Adipocyte (in vitro differentiated cells): ENCODE measurements at places on chromosomes 11 and 22.
A peak's percentile ranks its signal among the peaks of the same experiment; 100 is the strongest.

- no peak for DNase-seq
Measured at GRCh38 chr11:62575837-62576236, 2.1 kb upstream of the EEF1G start.

GRCh38 chr11:74020539-74020938 is 11.7 kb upstream of the UCP3 start:
- no peak for DNase-seq

DNA sequence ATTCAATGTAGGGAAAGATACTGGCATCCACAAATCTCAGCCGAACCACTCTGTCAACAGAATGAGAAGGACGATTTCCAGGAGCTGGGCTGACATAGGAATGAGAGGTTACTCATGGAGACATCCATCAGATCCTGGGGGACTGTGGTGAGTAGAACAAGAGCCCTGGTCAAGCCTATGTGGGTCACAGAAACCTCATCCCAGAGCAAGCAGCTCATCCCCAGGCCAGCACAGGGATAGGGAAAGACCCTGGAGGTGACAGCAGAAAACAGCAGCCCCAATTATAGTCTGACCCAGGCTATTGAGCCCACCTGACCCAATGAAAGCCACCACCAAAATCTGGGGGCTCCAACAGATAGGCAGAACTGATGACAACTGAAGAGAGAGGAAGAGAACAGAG is 128.0 kb upstream of the SERPIND1 start:
- DNase-seq = no peak

GRCh38 chr22:46074771-46075551 is 75.4 kb upstream of the PPARA start:
- DNase-seq = no peak

GRCh38 chr11:23732026-23732425 is 764.8 kb upstream of the LUZP2 start:
- DNase-seq = peak; percentile 39

- peak; percentile 46 for DNase-seq
Measured at GRCh38 chr11:9574622-9575259, 1.3 kb downstream of the WEE1 start.

GRCh38 chr11:94786264-94787126 is 18.3 kb downstream of the AMOTL1 start:
- peak; percentile 52 for DNase-seq

DNA sequence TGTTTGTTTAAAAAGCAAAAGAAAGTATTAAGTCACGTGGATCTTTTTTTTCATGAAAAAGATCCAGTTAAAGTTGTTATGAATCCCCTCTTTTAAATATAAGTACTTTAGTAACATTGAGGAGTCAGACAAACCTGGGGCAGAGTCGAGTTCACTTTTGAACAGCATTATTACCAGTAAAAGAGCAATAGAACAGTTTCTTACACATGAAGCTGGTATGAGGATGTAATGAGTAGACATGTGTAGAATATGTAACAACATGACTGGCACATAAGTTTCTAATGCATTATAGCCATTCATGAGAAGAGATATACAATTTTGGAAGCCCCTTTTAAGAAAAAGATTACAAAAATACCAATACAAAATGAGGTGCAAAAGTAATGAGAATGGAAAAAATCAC is 7.6 kb upstream of the MUC15 start:
- DNase-seq = no peak

DNA sequence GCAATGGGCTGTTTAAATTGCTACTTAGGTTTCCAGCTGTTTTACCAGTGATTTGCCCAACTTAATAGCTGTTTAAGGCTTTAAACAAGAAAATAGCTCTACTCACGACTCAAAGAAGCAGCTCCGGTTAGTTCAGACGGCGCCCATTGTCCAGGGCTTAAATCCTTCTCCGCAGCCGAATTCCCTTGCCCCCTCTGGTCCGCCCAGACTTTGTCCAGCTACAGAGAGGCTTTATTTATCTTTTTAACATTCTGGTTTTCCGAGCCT is 20.9 kb upstream of the SCUBE1 start:
- DNase-seq = no peak

DNA sequence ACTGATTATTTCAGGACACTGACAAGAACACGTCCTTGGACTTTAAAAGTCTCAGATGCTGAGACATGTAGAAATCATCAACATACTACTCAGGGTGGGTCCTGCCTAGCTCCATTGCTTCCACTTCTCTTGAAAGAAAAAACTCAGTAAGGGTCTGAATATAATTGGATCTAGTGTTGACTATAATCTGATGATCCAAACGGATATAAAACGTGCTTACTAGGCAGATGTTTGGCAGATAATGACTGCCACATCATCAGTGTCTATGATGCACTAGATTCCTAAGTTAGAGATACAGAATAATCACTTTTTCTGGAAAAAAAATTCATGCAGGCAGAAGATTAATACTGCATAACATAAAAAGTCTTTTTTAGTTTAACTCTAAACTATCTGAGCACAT is 21.6 kb downstream of the GUCY1A2 start:
- DNase-seq = no peak

DNA sequence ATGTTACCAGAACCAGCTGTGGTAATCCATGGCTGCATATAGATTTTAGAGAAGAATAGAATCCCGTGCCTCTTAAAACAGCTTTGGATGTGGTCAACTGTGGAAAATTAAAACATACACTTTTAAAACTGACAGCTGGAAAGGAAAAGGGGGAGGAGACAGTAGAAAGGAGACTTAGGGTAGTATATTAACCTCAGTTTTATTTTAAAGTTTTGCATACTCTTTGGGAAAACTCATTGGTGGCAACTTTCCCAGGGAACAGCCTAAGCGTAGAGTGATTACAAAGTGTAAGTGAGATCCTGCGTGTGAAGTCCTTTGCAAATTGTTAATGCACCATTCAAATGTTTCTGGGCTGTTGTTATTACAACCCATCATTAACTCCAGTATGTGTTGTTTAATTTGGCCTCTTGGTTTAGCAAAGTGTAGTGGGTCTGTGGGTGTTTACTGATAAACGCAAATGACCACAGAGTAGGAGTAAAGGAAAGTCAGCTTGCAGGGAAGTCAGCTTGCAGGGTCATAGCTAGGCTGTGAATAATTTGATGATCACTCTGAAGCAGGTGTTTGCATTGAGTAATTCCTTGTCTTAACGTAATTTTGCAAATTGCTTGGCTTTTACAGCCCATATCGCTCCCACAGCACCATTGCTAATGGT is 88.0 kb upstream of the DBX1 start:
- DNase-seq = no peak

- no peak for DNase-seq
Measured at GRCh38 chr11:88315981-88316441, 21.5 kb downstream of the CTSC start.

DNA sequence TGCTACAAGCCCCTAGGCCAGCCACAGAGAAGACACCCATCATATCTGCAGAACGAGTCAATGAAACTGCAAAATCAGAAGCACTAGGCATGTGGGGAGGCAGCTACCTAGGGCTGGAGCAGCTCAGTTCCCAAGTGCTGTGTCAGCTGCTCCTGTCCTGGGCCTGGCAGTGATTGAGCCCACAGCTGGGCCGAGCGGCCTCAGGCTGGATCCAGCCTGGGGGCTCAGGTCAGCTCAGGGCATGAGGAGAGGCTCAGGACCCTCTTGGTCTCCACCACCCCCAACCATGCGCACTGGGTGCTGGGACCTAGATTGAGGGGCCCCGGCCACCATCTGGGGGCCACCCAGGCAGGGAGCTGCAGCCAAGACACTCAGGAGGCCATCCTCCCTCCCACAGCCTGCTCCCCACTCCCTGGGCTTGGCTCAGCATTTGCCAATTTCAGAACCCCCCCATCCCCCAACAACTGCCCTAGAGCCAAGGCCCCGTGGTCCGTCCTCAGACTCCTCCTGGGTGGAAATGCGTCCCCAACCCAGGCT is 2.4 kb upstream of the TNNT3 start:
- DNase-seq = no peak

- no peak for DNase-seq
Measured at GRCh38 chr11:10282117-10282516, 11.9 kb downstream of the SBF2 start.

DNA sequence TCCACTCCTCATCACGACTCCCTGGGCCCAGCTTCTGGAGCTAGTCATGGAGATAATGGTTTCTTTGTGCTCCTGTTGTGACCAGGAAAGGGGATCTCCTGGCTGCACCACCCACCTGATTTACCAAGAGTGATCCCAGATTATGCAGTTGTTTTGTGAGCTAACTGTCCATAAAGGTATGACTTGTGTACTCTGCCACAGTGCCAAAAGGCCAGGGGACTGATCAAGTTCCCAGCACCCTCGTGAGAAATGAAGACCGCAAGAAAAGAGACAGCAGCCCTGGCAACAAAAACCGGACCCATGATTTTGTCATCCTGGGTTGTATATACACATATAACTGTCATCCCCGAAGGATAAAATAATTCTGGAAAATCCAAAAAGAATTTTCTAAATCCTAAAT is 26.6 kb downstream of the TUB start:
- no peak for DNase-seq

DNA sequence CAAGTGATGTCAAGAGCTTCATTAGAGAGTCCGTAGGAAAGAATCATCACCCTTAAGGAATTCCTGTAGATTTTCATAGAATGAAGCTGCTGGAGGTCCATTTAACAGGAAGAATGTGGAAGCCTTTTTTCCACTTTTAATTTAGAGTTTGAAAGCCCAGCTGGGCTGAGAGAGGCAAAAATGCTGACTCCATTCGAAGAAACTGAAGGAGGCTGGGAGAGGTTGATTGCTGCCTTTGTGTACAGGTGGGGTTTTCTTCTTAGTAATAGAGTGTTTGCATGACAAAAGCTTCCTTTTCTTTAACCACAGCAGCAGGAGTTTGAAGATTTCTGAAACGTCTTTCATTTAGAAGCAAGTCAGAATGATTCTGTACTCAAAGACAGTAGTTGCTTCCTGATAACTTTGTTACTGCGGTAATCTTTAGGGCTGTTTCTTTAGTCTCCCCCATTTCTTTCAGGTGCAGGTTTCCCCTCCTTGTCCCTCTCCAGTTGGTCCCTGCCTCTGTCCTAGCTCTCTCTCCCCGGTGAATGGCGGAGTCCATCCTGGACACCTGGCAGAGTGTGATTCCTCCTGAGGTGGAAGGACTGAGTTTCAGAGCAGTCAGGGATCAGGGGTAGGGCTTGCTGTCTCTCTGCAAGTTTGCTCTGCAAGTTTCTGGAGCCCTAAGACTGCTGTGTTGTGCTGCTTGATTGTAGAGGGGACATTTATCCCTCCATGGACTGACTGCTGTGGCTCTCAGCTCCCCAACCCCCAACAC is 166.2 kb downstream of the LDLRAD3 start:
- no peak for DNase-seq

DNA sequence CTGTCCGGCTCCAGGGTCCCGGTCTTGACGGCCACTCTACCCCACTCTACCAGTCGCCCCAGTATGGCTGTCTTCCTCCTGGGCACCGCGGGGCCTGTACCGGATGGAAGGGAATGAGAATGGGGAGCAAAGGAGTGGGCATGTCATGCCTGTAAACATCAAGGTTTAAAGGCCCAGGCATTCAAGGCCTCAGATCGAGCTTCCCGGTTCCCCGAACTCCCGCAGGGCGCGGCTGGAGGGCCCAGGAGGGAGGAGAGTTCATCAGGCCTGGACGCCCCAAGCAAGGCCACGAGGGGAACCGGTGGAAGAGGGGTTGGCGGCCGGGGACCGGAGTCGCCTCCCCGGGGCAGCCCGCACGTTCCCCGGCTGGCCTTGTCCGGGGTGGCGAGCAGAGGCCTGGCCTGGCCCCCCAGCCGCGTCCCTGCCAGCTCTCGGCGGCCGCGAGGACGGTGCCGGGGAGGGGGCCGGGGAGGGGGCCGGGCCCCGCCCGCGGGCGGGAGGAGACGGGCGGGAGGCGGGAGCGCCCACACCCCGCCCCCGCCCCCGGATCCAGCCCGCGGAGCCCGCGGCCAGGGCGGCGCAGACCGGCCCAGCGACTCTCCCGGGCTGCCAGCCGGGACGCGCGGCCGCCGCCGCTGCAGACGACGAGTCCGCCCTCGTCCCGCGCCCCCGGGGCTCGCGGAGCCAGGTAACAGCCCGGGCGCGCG is at the start of gene CDC42EP1:
CDC42EP1 (plus strand) TSS at position 580 of the 707 bp plus-strand sequence. CDS start 5,870 bp downstream, outside the sequence.
- DNase-seq = peak; percentile 84

- no peak for DNase-seq
Measured at GRCh38 chr11:60118338-60118737, 29.9 kb downstream of the MS4A2 start.

DNA sequence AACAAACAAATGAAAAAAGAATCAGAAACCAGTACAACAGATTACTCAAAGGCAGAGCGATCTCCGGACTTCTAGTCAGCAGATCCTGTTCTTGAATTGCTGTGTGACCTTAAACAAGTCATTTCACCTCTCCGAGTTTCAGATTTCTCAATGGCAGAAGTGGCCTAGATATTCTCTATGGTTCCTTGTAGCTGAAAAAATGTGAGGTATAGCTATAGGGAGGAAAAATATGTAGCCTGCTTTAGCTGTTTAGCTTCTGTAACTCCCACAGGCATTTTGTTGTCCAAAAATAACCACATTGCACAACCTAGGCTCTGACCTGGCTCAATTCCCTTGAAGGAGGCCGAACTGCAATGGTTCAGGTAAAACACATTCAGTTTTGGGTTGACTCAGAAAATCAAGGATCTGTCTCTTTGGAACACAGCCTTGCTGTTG is 100.7 kb downstream of the DBX1 start:
- DNase-seq = peak; percentile 34

GRCh38 chr11:61616434-61616833 is 35.6 kb upstream of the SYT7 start:
- peak; percentile 67 for DNase-seq

GRCh38 chr11:29159552-29160465 is 857.0 kb downstream of the KCNA4 start:
- peak; percentile 91 for DNase-seq

DNA sequence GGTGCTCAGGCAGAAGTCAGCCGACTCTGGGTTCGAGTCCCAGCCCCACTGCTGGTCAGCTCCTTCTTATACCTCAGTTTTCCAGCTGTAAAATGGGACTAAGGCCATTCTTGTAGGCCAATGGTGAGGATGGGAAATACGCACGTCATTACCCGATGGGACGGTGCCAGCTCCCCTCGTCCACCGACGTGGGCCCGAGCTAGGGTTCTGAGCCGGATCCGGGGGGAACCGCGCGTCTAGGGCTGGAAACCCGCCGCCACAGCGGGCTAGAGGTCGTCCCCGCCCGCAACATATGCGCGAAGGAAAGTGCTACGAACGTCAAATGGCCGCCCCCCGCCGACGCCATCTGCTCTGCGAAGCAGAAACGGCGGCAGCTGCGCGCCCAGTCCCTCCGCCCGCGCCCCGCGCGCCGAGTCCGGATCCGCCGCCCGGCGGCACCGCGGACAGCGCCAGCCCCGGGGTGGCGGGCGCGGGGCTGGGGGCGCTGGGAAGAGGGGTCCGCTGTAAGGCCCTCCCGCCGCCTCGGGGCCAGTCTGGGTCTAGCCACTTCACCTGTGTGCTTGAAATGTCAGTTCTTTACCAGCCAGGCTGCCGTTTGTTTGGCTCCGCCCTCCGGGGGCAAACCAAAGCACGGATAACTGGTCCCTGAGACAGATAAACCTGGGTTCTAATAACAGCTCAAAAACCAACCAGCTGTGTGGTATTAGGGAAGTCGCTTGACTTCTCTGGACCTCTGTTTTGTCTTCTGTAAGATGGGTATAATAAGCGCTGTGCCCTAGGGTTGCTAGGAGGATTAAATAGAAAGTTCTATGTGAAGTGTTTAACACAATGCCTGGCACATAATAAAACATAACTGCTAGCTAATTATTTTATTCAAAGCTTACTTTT is 103.5 kb upstream of the RCN1 start:
- DNase-seq = no peak
